ENCODE measurements at places on chromosomes 13 and 19.

DNA sequence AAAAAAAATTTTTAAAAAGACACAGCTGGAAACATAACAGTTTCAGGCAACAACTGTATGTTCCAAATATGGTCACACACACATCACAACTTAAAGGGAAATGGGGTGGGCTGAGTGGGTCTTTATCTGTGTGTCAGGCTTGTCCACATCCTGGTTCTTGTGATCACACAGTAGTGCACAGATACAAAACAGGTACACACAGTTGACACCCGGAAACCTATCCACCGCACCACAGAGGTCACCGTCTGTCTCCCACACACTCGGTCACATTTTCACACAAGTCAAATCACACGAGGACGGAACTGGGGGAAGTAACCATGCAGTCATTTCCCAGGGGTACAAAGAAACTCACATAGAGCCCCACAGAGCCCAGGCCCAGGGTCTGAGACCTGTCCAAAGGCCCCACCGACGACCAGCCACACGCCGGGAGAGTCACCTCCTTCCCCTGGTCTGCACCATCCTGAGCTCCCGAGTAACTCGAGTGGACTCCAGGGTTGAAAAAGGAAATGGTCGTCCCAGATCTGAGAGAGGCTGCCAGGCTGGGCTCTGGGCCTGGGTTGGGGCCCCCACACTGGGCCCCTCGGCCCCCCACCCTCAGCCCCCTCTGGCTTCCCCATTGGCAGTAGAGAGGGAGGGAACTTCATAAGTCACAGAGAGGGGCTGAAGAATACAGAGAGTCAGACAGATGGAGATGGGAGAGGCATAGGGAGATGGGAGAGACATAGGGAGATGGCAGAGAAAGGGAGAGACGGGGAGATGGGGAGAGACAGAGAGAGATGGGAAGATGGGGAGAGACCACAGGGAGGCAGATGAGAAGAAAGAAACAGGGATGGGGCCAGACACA, 1.3 kb upstream of the PPAN start:
- DNase-seq, result peak; percentile 75

DNA sequence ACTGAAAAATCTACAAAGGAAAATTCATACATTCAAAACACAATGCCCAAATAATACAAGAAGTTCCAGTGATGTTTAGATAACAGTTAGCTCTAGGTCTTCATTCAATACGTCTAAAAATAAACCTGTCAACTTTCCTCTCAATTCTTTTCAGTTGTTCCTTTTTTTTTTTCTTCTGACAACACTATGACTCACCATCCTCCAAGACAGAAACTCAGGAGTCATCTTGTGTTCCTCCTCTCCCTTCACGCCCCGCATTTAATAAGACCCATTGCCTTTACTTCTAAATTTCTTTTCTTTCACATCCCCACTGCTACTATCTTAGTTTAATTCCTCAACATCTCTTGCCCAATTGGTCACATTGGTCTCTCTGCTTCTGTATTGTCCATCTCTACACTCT, 759.9 kb downstream of the GPC5 start:
- DNase-seq, result no peak

DNA sequence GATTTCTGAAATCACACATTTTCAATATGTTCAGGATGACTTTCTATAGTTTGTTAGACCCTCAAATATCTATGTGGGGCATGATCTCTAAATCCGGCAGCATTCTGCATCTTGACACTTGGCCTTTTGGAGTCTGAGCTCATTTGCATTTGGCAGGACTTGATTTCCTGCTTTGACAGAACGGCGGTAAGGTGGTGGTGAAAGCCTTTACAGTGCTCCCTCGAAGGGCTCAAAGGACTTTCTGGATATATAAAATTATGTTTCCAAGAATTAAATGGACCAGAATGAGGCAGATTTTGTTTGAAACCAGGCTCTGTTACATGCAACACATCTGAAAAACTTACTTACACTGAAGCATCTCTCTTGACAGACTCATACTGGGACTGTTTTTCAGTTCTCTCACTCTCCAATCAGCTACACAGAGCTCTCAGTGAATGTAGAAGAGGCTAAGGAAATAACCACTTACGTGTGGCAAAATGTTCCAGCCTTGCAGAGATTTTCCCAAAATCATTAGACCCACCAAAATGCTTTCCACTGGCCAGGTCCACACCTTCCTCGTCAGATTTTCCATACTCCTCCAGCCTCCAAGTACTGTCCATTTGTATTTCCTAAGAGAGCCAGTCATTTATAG, 207.2 kb downstream of the SPRY2 start:
- no peak for DNase-seq

DNA sequence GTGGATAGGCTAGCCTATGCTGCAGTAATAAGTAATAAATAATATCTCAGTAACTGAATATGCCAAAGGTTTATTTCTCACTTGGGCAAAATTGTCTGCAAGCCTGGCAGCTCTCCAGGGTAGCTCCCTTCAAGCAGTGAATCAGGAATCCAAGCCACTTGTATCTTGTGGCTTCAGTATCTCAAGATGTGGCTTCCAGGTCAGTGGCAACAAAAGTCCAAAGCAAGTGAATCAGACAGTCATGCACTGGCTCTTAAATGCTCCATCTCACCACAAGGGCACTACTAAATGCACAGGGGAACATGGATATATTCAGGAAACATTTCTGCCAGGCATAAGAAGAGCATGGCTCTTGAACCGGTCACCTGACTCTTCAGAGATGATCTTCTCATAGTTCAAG, 126.3 kb downstream of the KCTD12 start:
- no peak for DNase-seq

GRCh38 chr13:101751488-101751887, 299.0 kb downstream of the ITGBL1 start:
- DNase-seq, result no peak

- no peak for DNase-seq
Measured at GRCh38 chr13:74675182-74675581, 541.0 kb upstream of the KLF12 start.

GRCh38 chr19:46887240-46887782, 26.5 kb downstream of the ARHGAP35 start:
- no peak for DNase-seq
